ENCODE measurements at places on chromosomes 12 and 14.

DNA sequence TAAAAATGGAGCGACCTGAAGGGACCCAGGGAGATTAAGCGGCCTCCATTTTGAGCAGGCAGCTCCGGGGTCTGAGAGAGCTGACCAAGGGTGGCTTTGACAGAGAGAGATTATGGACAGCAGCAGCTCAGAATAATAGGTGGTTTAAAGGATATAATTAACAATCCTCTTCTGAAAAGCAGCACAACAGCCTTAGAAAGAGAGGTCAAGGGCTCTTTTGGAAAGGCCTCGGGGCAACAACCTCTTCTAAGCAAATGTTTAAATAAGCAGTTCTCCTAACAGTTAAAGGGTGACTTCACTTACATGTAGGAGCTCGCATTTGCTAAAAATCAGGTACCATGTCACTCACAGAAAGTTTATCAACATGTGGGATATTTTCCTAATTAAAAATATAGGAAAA is 87.2 kb upstream of the FRMD6 start:
- no peak for DNase-seq

DNA sequence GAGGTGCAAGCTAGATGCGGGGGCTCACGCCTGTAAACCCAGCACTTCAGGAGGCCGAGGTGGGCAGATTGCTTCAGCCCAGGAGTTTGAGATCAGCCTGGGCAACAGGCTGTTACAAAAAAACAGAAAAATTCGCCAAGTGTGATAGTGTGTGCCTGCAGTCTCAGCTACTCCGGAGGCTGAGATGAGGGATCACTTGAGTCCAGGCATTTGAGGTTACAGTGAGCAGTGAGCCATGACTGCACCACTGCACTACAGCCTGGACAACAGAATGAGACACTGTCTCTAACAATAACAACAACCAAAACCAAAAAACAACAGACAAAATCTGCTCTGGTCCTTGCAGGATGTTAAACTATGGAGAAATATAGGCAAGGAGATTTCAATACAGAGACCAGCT is 13.9 kb downstream of the BTBD7 start:
- no peak for DNase-seq

GRCh38 chr12:51871126-51871525 is 16.8 kb upstream of the ANKRD33 start:
- peak; percentile 45 for DNase-seq

GRCh38 chr12:10095971-10096370 is 2.8 kb downstream of the CLEC1A start:
- DNase-seq = no peak

DNA sequence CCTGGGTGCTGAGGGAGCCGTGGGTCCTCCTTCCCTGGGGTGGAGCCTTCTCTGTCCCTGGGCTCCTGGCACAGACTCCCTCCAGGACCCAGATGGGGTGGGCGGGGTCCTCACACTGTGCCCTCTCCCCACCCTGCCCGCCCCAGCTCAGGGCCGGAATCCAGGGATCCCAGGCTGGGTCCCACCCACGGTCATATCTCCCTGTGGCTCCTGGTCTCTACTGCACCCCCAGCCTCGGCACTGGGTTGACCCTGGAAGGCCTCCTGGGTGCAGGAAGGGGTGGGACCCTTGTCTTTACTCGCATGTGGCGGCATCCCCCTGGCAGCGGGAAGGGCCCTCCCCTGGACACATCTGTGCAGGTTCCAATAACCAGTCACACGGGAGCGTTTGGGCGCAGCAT is 75.8 kb upstream of the EIF5 start:
- DNase-seq = no peak

DNA sequence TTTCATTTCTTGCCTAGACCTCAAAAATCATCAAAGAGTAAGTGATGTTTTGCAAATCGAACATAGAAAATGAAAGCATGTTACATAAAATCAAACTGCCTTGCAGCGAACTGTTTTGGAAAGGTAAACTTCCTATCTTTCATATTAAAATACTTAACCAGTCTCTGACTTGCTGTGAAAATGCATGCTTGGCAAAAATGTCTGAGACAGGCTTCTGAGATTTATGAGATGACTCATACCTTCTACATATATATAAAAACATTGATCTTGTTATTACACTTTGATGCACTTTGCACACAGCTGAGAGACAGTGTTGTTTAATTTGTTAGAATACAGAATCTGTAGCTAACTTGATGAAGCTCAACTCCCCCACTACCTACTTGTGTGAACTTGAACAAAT is 179.1 kb downstream of the KITLG start:
- no peak for DNase-seq

DNA sequence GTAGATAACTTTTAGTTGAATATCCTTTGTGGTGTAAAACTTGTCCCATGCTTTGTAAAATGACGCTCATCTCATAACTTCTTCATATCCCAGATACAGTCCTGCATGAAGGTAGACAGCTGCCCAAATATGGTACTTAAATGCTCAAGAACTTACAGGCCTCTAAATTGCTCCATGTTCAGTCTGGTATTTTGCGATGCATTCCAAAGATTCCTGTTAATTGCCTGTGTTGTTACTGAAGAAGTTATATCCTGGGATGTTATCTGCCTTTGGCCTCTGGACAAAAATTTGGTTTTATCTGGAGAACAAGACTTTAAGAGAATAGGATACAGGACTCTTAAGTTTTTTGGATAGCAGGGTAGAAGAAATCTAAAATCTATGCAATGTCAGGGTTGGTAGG is 473.0 kb downstream of the PCNX1 start:
- no peak for DNase-seq

GRCh38 chr14:92783813-92784431 is 10.2 kb upstream of the GOLGA5 start:
- no peak for DNase-seq

- DNase-seq = no peak
Observed at GRCh38 chr12:87234898-87235297, 794.3 kb downstream of the C12orf50 start.

DNA sequence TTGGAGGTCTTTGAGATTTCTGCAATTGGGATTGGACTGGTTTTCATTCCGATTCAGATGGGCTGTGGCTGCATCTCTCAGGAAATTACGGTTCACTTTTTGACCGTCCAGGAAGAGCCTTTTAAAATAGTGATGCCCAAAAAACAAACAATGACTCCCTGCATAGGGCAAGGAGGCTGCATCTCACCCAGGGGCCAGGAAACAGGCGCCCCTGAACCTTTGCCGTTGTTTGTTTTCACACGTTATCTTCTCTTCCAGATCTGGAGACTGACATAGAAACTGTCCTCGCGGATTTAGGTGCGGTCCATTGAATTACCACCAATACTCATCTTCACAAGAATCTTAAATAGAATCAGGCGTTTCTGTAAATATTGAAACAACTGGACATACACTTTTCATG is 66.0 kb downstream of the FLRT2 start:
- no peak for DNase-seq
